ENCODE measurements at places on chromosomes 12 and 14.

GRCh38 chr14:36320897-36321381 is 502 bp upstream of the MBIP start:
- DNase-seq = no peak

- DNase-seq = no peak
These were observed 71.2 kb upstream of the SLC38A2 start for GRCh38 chr12:46443594-46444263.

DNA sequence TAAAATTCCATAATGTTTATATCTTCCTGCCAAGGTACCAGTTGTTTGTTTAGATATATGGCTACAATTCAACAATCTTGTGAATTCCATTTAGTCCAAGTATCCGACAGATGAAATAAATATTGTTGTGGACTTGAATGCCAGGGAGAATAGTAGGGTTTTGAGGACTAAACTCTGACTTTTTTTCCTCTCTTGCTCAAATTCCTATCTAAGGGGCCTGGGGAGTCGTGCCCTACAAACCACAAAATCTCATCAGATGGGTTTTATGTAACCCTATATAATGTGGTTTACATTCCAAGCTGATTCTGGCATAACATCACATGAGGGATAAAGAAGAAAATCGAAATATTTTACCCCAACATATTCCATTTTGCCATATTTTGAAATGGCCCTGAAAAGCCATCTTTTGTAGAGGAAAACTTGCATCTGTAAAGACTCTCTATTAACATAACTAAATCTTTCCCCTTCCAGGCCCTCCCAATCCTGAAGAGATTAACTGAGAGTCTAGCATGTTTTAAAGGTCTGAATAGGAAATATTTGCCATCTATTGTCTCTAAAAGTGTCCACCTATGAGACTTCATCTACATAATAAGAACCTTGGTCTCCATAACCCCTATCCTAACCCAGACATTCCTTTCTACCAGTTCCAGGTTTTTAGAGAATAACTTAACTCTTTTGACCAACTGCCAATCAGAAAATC is 184.7 kb upstream of the KITLG start:
- DNase-seq = no peak

DNA sequence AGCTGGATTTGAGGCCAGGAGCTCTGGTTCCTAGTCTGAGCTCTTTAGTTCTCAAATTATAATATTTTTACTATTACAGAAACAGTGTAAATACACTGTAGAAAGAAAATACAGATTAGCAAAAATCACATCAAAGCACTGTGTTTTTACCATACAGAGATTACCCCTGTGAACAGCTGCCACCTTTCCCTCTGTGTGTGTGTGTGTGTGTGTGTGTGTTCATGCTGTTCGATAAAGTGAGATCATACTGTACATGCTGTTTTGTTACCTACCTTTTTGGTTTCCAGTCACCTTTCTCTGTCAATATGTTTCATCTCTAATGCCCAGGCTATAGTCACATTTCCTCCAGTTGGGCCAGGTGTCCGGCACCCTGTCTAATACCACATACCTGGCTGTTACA is 26.9 kb downstream of the MVK start:
- no peak for DNase-seq

GRCh38 chr12:56601503-56601902 is 28.6 kb downstream of the BAZ2A start:
- DNase-seq = no peak

All from RWPE1 (cell line).